ENCODE measurements at places on chromosomes 2 and 18. TPM values are rescaled to one million over a fixed set of nuclear protein-coding genes. Genes with fewer than 3 reads are reported as not detected.
A peak's percentile ranks its signal among the peaks of the same experiment; 100 is the strongest.

DNA sequence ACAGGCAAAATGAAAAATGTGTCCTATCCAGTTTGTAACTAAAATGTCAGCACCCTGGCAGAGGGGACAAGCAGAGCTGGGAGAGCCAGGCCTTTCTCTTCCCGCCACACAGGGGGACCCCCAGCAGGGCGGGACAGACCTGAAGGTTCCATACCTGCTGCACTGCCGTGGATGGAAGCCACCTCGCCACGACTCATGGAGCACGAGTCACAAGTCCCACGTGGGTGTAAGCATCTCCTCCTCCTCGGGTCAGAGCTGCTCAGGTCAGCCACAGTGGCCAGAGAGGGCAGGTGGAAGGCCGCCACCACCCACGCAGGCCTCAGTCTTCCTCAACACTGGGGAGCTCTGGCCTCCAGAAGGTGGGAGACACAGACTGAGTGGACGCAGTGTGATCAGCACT is 21.0 kb downstream of the C1QL2 start:
- no peak overlapping the region for H3K4me3 ChIP-seq
- H3K36me3 ChIP-seq = no peaks in the 10 kb centered on the region
- no peak overlapping the region for H3K27ac ChIP-seq
- peaks cover 3% of the 10 kb centered on the region for H3K4me1 ChIP-seq
- no peaks in the 10 kb centered on the region for H3K27me3 ChIP-seq

The TUBA3D gene
- not detected for total RNA-seq

- no peaks in the 10 kb centered on the region for H3K4me1 ChIP-seq
- DNase-seq = no peak
- H3K36me3 ChIP-seq = no peaks in the 10 kb centered on the region
These were observed 1.2 kb downstream of the EFEMP1 start for GRCh38 chr2:55922291-55922907.

The SERPINB11 gene
- not detected for total RNA-seq

DNA sequence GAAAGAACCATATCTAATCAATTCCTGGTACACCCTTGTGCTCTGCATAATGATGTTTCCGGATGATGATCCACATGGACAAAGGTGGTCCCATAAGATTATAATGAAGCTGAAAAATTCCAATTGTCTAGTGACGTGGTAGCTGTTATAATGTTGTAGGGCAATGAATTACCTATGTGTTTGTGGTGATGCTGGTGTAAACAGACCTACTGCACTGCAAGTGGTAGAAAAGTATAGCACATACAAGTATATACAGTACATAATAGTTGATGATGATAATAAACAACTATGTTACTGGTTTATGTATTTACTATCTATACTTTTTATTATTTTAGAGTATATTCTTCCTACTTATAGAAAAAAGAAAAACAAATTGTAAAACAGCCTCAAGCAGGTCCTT is 8.4 kb downstream of the DGKD start:
- H3K27ac ChIP-seq = no peak overlapping the region
- DNase-seq = no peak

- H3K27me3 ChIP-seq = no peaks in the 10 kb centered on the region
- H3K36me3 ChIP-seq = no peaks in the 10 kb centered on the region
- DNase-seq = no peak
- peak overlapping the region; percentile 73 for H3K4me3 ChIP-seq
- H3K4me1 ChIP-seq = peaks cover 14% of the 10 kb centered on the region
These were observed 562 bp downstream of the CENPA start for GRCh38 chr2:26786207-26787028.

- H3K27ac ChIP-seq = no peak overlapping the region
- H3K4me1 ChIP-seq = no peaks in the 10 kb centered on the region
- no peak for DNase-seq
- no peaks in the 10 kb centered on the region for H3K27me3 ChIP-seq
- no peak overlapping the region for H3K4me3 ChIP-seq
These were observed 358.0 kb downstream of the HRH4 start for GRCh38 chr18:24818441-24818840.

DNA sequence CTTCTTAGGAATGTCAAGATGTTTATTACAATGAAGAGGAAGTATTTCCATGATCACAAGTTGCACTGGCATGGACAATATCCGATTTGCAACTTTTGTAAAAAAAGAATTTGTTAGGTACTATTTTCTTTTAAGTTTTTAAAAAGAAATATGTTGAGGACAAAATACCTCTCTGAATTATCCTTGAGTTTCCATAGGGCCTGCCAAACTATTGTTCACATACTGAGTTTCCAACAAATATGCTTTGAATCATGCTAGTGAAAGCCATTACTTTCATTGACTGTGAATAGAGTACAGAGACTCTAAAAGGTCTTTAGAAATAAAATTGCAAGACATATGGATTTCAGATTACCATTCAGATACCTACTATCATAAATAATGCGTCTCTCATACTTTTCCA is 566.1 kb downstream of the TMEM182 start:
- no peak for DNase-seq
- no peak overlapping the region for H3K27ac ChIP-seq
- H3K4me1 ChIP-seq = no peaks in the 10 kb centered on the region
- H3K27me3 ChIP-seq = no peaks in the 10 kb centered on the region

DNA sequence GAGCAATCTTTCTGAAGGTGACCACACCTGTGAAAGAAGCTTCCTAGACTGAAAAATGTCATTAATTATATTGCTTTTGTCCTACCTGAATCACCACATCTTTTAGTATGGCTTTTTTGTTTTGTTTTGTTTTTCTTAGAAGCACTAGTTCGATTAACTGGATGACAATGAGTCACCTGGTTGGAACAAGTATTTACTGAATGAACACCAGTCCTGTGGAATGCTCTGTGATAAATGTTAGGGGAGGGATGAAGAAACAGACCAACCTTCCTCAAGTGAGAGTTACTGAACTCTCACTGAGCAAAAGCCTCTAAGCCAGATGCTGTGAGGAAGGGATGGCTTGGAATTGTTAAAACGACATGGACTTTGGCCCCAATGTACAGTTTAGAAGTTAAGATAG is 26.8 kb upstream of the DCC start:
- no peaks in the 10 kb centered on the region for H3K27me3 ChIP-seq
- no peaks in the 10 kb centered on the region for H3K36me3 ChIP-seq
- no peak overlapping the region for H3K4me3 ChIP-seq
- no peaks in the 10 kb centered on the region for H3K4me1 ChIP-seq

The TANC1 gene
- total RNA-seq = 41.6 TPM

DNA sequence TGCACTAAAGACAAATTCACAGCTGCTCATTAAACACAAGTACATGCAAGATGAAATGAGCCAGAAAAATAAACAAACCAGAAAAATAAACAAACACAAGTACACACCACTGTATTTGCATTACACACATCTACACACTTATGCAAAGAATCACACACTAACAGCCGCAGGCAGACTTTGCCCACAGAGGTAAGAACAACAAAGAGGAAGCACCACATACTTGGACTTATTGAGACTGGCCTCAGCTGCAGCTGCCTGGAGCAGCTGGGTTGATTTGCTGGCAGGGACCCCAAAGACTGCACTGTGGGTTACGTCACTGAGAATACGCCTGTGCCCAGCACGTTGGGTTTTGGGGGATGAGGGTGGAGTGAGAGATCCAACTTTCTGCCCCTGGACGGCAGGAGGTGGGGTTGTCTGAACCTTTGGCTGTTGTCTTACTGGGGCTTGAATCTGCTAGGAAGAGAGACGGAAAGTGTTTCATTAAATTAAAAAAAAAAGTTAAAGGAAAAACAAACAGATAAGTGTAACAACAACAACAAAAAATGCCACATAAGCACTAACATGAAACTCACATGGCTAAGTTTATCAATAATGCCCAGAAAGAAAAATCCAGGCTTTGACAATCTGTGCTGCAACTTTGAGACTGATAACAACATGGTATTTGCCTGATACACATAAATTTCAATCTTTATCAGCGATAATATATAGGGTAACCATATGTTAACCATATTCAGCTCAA is 71.9 kb upstream of the NFU1 start:
- H3K4me1 ChIP-seq = peaks cover 2% of the 10 kb centered on the region
- H3K27ac ChIP-seq = no peak overlapping the region
- no peak overlapping the region for H3K4me3 ChIP-seq
- no peak for DNase-seq

GRCh38 chr2:160387558-160388262 is 105.9 kb downstream of the RBMS1 start:
- no peaks in the 10 kb centered on the region for H3K27me3 ChIP-seq
- DNase-seq = peak; percentile 51
- H3K4me1 ChIP-seq = peaks cover 45% of the 10 kb centered on the region
- peak overlapping the region; percentile 76 for H3K27ac ChIP-seq

The SERPINB10 gene
- 0.11 TPM for total RNA-seq

The PARD3B gene
- 22.2 TPM for total RNA-seq

- H3K27ac ChIP-seq = no peak overlapping the region
- no peaks in the 10 kb centered on the region for H3K4me1 ChIP-seq
- DNase-seq = peak; percentile 6
- no peaks in the 10 kb centered on the region for H3K27me3 ChIP-seq
- no peak overlapping the region for H3K4me3 ChIP-seq
- no peaks in the 10 kb centered on the region for H3K36me3 ChIP-seq
These were observed 132.4 kb upstream of the GPC1 start for GRCh38 chr2:240302933-240303595.

GRCh38 chr2:230019742-230020141 is 49.0 kb downstream of the SLC16A14 start:
- no peak overlapping the region for H3K27ac ChIP-seq
- H3K27me3 ChIP-seq = no peaks in the 10 kb centered on the region
- no peak overlapping the region for H3K4me3 ChIP-seq
- no peak for DNase-seq

The CCDC148 gene
- 0.69 TPM for total RNA-seq

- no peaks in the 10 kb centered on the region for H3K36me3 ChIP-seq
- DNase-seq = no peak
- H3K4me1 ChIP-seq = no peaks in the 10 kb centered on the region
- H3K27ac ChIP-seq = no peak overlapping the region
These were observed 66.3 kb downstream of the FIGN start for GRCh38 chr2:163669506-163669905.

GRCh38 chr2:28004086-28004485 is 113.6 kb downstream of the BABAM2 start:
- H3K27ac ChIP-seq = no peak overlapping the region
- no peaks in the 10 kb centered on the region for H3K27me3 ChIP-seq
- DNase-seq = no peak
- no peak overlapping the region for H3K4me3 ChIP-seq
- H3K4me1 ChIP-seq = no peaks in the 10 kb centered on the region

The TSPYL6 gene
- 1.0 TPM for total RNA-seq

DNA sequence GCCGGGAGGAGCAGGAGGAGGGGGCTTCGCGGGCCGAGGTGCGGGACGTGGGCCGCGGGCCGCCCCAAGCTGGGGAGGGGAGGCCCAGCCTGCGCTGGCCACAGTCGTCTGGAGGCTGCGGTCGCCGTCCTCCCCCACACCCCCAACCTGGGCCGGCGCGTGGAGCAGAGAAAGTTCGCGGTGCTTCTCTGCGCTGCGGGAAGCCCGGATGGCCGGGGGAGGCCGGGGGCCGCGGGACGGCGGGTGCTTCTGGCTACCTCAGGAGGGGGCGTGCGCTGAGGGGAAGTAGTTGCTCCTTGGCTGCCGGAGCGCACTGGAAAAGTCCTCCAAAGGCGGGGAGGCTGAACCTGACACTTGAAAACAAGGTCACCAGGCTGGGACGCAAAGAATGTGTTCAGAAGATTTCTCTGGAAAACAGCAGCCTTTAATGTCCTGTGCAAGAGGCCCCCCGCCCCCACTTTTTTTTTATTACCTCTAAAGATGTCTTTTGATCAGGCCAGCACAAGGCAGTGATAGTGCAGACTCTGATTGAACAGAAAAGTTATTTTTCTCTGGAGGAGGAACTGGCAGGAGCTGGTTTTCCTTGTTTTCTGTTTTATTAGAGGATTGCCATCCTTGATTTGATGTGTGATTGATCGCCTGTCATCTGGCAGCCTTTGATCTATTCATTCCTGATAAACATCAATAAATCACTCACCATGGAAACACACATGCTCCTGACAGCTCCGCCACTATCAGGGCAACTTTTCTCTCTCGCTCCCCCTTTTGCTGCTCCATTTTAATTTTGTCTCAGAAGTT is 1.6 kb downstream of the TSHZ1 start:
- peak overlapping the region; percentile 94 for H3K4me3 ChIP-seq
- H3K27me3 ChIP-seq = no peaks in the 10 kb centered on the region
- H3K4me1 ChIP-seq = peaks cover 45% of the 10 kb centered on the region
- no peaks in the 10 kb centered on the region for H3K36me3 ChIP-seq
- peak; percentile 69 for DNase-seq

DNA sequence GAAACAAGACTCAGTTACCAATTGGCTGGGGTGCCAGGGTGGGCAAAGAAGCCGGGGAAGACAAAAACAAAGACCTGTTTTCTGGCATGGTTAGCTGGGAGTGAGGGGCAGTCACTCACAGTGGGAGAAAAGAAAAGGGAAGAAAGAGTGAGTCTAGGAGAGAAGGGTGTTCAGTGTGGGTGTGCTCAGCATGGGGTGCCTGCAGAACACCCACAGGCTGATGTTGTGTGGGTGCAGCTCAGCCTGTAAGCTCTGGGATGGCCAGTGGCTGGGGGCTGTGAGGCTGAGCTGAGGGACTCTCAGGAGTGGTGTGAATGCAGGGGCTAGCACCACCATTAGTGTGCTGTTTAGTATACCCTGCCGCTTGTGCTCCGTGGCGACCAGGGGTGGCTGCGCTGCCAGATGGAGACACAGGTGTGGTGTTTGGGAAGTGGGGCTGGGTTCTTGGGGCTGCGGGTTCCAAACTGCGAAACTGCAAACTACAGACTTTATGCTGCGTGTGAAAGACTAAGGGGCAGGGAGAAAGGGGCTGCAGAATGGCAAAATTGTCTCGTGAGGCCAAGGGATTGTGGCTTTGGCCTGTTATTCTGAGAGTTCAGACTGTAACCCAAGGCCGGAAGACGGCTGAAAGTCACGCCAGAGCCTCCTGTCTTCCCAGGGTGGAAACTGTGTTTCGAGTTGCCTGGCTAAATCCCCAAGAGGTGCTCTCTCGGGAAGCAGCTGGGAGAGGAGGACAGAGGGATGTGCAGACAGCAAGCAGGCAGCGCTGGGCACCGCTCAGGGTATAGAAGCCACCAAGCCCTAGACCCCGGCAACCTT is 156.3 kb downstream of the TTC32 start:
- DNase-seq = peak; percentile 54
- no peaks in the 10 kb centered on the region for H3K36me3 ChIP-seq
- no peak overlapping the region for H3K4me3 ChIP-seq

The SAP130 gene
- total RNA-seq = 20.7 TPM

GRCh38 chr2:172046080-172046678 is 39.1 kb upstream of the DLX1 start:
- H3K36me3 ChIP-seq = no peaks in the 10 kb centered on the region
- DNase-seq = no peak
- H3K4me3 ChIP-seq = no peak overlapping the region
- H3K4me1 ChIP-seq = no peaks in the 10 kb centered on the region
- no peak overlapping the region for H3K27ac ChIP-seq

GRCh38 chr2:54677476-54678265 is 45.8 kb upstream of the EML6 start:
- H3K27ac ChIP-seq = no peak overlapping the region
- no peak for DNase-seq
- H3K27me3 ChIP-seq = no peaks in the 10 kb centered on the region
- H3K4me3 ChIP-seq = no peak overlapping the region
